ENCODE measurements at places on chromosomes 16 and 17. TPM values are rescaled to one million over a fixed set of nuclear protein-coding genes. Genes with fewer than 3 reads are reported as not detected.
A peak's percentile ranks its signal among the peaks of the same experiment; 100 is the strongest.

The CCL7 gene
- not detected for total RNA-seq

The CNGB1 gene
- not detected for total RNA-seq

The HOXB6 gene
- not detected for total RNA-seq

The CACNG5 gene
- not detected for total RNA-seq

The STH gene
- not detected for total RNA-seq

DNA sequence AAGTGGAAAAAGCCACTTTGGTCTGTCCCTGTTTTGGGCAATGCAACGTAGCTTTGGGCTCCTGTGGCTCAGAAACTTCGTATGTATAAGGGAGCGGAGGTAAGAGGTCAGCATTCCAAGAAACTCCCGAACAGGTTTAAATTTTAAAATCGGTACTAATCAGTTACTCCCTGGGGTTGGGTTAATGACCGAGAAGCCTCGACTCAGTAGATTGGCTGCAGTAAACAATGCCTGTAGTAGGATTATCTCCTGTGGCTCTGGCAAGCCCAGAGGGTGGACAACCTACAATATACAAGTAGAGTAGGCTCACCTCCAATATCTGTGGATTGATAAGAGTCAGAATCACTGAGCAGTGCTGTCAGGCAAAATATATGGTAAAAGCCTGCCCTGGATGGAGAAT is 1.6 kb upstream of the GNA13 start:
- H3K4me1 ChIP-seq, result peaks cover 34% of the 10 kb centered on the region
- no peak for DNase-seq
- H3K36me3 ChIP-seq, result no peaks in the 10 kb centered on the region
- no peak overlapping the region for H3K27ac ChIP-seq

GRCh38 chr16:11179574-11179973 is 76.4 kb downstream of the SOCS1 start:
- no peaks in the 10 kb centered on the region for H3K27me3 ChIP-seq
- no peak for DNase-seq
- no peak overlapping the region for H3K27ac ChIP-seq
- no peak overlapping the region for H3K4me3 ChIP-seq

GRCh38 chr17:614653-615546 is 99.7 kb downstream of the VPS53 start:
- H3K27me3 ChIP-seq, result no peaks in the 10 kb centered on the region
- H3K36me3 ChIP-seq, result no peaks in the 10 kb centered on the region
- H3K4me3 ChIP-seq, result no peak overlapping the region
- no peak for DNase-seq
- no peak overlapping the region for H3K27ac ChIP-seq

DNA sequence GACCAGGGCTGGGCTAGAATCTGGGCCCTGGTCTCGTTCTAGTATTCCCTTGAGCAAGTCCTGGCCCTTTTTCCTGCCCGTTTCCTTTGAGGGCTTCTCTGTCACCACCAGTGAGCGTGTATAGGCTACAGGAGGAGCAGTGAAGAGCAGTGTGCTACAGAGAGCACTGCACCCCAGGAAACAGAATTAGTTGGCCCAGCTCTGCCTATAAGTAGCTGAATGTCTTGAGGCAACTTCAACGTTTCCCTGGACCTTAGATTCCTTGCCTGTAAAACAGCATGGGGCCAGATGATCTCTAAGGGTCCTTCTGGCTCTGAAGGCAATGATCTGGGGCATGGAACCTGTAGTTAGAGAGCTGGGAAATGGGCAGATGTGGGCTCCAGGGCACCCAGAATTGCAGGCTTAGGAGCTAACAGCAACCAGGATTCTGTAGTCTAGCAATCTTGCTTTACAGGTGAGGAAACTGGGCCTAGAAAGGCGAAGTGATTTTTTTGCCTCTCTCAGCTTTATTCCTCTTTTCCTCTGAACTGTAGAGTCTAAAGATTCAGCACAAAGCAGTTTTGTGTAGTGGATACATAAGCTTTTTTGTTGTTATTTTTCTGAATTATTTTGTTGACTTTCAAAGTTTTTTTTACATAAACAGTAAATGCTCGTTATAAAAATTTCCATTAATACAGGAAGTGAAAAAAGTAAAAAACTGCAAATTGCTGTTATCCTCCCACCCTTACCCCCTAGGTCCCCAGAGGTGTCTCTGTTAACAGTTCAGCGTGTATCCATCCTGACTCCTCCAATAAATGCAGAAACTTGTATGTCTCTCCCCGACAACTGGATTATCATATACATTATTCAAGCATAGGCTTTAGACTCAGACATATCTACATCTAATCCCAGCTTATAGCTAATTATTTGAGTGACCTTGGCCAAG is 1.7 kb upstream of the MYL4 start:
- no peak overlapping the region for H3K4me3 ChIP-seq
- no peaks in the 10 kb centered on the region for H3K27me3 ChIP-seq
- DNase-seq, result no peak
- H3K36me3 ChIP-seq, result no peaks in the 10 kb centered on the region
- no peak overlapping the region for H3K27ac ChIP-seq

DNA sequence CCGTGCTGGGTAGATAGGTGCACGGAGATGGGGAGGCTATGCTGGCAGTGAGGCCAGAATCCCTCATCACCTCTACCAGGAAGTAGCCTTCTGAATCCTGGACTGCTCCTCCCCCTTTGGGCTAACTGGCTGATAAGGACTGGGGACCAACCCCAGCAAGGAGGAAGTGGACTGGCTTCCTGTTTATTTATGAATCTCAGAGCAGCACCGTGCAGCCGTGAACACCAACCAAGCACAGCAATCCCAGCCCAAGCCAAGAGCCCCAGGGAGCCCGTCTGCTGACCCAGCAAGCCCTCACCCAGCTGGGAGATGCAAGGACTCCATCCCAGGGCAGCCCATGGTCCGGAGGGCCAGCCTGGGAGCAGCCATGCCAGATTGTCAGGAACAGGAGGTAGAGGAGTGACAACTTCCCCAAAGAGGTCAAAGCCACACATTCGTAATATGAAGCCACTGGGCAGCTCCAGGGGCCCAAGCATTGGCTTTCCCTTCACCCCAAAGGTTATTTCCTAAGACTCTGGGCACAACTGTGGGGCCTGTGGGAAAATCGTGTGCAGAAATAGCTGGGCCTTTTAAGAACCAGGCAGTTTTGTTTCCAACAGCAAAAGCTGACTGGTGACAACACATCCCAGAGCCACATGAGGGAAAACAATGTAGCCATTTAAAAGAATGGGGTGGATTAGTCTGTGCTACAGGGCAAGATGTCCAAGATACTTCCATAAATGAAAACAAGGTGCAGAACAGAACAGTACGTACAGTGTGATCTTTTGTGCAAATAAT is 23.9 kb downstream of the PHB1 start:
- no peak for DNase-seq
- no peaks in the 10 kb centered on the region for H3K4me1 ChIP-seq
- no peak overlapping the region for H3K27ac ChIP-seq
- no peak overlapping the region for H3K4me3 ChIP-seq
- no peaks in the 10 kb centered on the region for H3K36me3 ChIP-seq

GRCh38 chr16:51222016-51222415 is 70.9 kb upstream of the SALL1 start:
- H3K4me1 ChIP-seq, result peaks cover 7% of the 10 kb centered on the region
- no peaks in the 10 kb centered on the region for H3K27me3 ChIP-seq
- H3K4me3 ChIP-seq, result no peak overlapping the region
- no peak for DNase-seq
- no peaks in the 10 kb centered on the region for H3K36me3 ChIP-seq
- H3K27ac ChIP-seq, result no peak overlapping the region

DNA sequence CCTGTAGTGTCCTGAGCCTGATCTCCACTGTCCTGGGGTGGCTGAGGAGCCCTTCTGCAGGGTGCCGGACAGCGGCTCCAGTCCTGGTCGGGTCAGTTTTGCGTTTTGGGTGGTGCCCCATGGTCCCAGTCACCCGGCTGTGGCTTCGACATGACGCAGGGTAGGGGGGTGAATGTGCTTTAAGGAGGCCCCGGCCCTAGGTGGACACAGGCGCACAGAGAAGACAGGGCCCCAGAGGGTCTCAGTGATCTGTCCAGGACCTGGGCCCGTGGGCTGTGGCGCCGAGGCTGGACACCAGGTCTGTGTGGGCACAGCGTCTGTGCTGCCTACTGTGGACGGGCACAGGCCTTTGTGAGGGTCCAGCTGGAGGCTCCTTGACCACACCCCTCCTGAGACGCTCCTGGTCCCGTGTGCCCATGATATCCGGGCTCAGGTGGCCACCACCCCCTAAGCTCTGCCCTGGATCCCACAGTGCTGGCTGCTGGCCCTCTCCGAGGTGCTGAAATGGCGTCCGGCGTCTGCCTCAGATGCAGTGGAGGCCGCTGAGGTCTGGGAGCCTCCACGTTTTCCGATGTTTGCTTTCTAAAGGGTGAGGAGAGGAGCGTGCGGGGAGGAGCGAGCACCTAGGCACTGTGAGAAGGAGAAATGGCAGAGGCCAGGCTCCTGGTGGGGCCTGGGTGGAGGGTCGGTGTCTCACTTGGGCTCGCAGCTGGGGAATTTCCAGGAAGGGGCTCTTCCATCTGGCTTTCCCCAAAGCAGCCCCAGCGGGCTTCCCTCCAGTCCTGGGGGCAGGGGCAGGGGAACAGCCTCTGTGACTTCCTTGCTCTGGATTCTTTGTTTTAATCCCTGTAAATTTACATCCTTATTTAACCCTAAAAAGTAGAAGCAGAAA is 56.1 kb upstream of the ACSF3 start:
- DNase-seq, result peak; percentile 91
- H3K4me3 ChIP-seq, result no peak overlapping the region
- H3K27me3 ChIP-seq, result peaks cover 6% of the 10 kb centered on the region
- H3K4me1 ChIP-seq, result peaks cover 9% of the 10 kb centered on the region
- H3K36me3 ChIP-seq, result no peaks in the 10 kb centered on the region
- H3K27ac ChIP-seq, result no peak overlapping the region

- H3K27me3 ChIP-seq, result peaks cover 16% of the 10 kb centered on the region
- H3K4me3 ChIP-seq, result no peak overlapping the region
- no peaks in the 10 kb centered on the region for H3K4me1 ChIP-seq
- H3K36me3 ChIP-seq, result no peaks in the 10 kb centered on the region
Observed at GRCh38 chr17:39949028-39949427, 13.8 kb upstream of the GSDMA start.

GRCh38 chr17:42283241-42284023 is 4.9 kb upstream of the STAT5A start:
- peaks cover 19% of the 10 kb centered on the region for H3K27me3 ChIP-seq
- H3K4me1 ChIP-seq, result peaks cover 17% of the 10 kb centered on the region
- no peaks in the 10 kb centered on the region for H3K36me3 ChIP-seq
- no peak overlapping the region for H3K4me3 ChIP-seq
- H3K27ac ChIP-seq, result no peak overlapping the region
- no peak for DNase-seq

DNA sequence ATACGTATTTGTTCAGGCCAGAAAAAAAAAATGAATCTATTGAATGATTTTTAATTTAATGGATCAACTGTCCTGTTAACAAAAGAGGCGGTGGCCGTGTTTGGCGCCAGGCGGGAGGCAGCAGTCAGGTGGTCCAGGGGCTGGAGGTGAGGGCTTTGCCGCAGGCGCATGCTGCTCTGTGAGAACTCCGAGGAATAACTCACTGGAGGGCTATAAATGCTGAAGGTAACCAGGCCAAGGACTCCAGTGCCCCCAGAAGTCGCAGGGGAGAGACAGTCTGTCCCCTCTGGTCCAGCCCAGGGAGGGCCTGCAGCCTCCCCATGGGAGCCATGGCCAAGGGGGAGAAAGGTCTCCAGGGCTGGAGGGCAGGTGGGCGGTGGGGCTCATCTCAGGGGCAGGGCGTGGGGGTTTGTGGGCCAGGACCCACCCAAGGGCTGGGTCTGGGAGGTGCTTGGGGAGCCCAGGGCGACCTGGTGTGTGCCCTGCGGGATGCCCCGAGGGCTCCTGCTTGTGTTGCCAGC is 7.1 kb upstream of the BAHCC1 start:
- H3K4me1 ChIP-seq, result peaks cover 61% of the 10 kb centered on the region
- H3K27me3 ChIP-seq, result peaks cover 76% of the 10 kb centered on the region
- peak overlapping the region; percentile 58 for H3K4me3 ChIP-seq
- H3K27ac ChIP-seq, result no peak overlapping the region
- DNase-seq, result no peak

- peaks cover under 1% of the 10 kb centered on the region for H3K4me1 ChIP-seq
- DNase-seq, result no peak
- H3K36me3 ChIP-seq, result peaks cover 5% of the 10 kb centered on the region
- H3K27ac ChIP-seq, result no peak overlapping the region
Observed at GRCh38 chr16:30768583-30769181, 6.6 kb downstream of the RNF40 start.

DNA sequence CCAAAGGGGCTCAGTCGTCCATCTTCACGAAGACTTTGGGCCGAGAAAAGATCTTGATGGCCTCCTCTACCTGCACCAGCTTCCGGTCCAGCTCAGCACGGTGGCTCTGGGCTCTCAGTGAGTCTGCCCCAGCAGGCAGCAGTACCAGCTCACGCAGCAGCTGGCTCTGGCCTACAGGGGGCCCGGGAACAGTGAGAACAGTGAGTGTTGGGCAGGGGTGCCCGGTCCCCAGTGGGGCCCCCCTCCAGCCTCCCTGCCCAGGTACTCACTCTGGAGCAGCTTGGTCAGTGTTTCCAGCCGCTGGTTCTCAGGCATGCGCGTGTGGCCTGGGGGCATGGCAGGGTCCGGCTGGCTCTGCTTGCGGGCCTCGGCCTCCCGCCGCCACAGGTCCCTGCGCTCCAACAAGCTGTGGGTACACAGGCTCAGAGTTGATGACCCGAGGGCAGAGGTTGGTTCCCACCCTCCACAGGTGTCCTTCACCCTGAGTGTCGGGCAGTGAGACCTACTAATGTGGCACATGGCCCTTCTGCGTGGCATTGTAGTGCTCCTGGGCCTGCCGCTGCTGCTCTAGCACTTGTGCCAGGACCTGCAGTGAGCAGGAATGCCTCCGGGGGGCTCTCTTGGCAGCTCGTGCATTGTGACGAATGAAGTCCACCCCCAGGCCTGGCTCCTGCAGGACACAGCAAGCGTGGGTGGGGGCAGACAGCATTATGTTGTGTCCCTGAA is 2.6 kb downstream of the PARD6A start:
- no peak overlapping the region for H3K27ac ChIP-seq
- H3K4me3 ChIP-seq, result no peak overlapping the region
- no peaks in the 10 kb centered on the region for H3K36me3 ChIP-seq
- DNase-seq, result peak; percentile 55
- peaks cover 8% of the 10 kb centered on the region for H3K27me3 ChIP-seq

- no peaks in the 10 kb centered on the region for H3K27me3 ChIP-seq
- no peak for DNase-seq
- no peak overlapping the region for H3K4me3 ChIP-seq
- H3K4me1 ChIP-seq, result peaks cover 30% of the 10 kb centered on the region
- no peaks in the 10 kb centered on the region for H3K36me3 ChIP-seq
Observed at GRCh38 chr17:73555199-73555960, 88.9 kb downstream of the SDK2 start.

Data from neural progenitor cell (in vitro differentiated cells).